ENCODE measurements at places on chromosomes 5 and 9.

- no peak for DNase-seq
These were observed 20.5 kb upstream of the RALGPS1 start for GRCh38 chr9:126894052-126894603.

GRCh38 chr9:114273461-114273881 lies 49.4 kb upstream of the ORM1 start:
- DNase-seq, result no peak

DNA sequence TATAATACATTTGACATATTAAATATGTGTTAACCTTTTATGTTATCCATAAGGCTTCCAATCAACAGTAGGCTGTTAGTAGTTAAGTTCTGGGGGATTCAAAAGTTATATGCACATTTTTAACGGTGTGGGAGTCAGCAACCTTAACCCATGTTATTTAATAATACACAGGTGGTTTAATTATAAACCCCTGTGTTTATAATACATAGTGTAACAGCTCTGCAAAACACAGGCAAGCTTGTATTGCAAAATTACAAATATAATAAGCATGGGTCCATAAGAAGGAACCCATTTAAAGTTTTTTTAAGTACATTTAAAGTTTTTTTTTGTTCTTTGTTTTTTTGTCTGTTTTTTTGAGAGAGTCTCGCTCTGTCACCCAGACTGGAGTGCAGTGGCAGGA lies 14.5 kb upstream of the RAD23B start:
- no peak for DNase-seq

DNA sequence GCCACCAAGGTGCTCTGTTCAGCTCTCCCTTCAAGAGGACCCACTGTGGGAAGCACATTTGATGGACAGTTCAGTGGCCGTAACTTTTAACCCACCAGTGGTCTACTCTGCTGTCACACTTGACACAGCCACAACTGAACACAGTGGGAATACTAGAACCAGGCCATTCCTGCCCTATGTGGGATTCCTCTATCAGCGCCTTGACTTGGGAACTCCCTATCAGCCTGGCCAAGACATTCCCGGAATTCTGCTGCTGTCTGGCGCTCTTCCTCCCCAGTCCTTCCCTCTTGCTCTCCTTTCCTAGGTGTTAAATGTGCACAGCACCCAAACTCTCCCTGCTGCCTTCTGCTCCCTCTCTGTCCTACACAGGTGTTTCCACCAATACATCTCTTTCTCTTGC lies 23.1 kb upstream of the SH3PXD2B start:
- no peak for DNase-seq

DNA sequence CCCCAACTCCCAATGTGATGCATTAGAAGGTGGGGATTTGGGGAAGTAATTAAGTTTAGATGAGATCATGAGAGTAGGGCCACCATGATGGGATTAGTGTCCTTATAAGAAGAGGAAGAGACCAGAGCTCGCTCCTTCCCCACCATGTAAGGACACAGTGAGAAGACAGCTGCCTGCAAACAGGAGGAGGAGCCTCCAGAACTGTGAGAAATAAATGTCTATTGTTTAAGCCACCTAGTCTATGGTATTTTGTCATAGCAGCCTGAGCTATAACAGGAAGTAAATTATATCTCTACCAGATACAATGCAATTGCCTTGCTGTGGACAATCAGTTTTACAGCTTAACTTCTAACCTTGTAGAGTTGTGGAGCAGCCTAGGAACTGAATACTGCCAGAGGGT lies 58.0 kb downstream of the ANKRD33B start:
- DNase-seq, result no peak

DNA sequence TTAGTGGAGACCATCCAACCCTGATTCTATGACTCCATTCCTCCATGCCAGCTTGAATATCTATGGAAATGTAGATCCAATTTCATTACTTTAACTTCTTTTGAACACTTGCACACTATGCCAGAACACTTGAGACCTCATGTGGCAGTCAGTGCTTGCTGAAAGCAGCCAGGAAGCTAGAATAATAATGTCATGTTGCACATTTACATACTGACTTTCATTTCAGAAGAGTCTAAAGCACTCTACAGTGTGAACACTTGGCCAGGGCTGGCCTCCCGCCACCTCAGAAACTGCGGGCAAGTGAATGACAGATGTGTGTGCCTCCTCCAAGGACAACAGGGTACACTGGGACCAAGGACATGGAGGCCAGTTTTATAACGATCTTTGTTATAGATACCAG lies 97.3 kb downstream of the SLF1 start:
- no peak for DNase-seq

- DNase-seq, result peak; percentile 86
These were observed 31.8 kb downstream of the RUSC2 start for GRCh38 chr9:35521708-35522107.

DNA sequence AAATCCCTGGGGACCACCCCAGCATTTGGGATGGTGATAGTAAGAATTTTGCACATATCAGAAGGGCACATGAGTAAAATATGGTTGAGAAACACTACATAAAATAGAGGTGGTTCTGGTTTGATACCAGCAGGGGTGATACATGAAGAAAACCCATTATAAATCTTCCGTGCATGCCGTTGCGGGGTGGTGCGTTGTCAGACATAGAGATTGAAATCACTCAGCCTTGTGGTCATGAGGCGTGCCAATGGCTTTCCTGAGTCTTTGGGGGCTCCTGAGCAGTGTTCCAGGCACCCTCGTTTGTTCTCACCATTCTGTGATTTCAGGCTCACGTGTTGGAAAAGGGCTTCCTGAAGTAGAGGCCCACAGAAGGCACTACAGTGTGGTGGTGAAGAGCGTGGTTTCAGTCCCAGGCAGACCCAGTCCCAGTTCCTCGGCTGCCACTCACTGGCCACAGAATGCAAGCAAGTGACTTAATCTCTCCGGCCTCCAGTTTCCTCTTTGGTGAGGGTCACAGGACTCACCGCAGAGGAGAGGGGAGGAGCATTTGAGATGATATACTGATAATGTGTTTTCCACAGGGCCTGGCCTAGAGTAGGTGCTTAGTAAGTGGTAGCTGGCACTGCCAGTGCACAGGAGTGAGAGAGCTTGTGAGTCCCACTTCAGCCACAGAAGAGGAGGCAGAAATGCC lies 20.5 kb upstream of the GLRX start:
- peak; percentile 43 for DNase-seq

GRCh38 chr5:76776391-76776790 lies 42.4 kb upstream of the F2RL1 start:
- no peak for DNase-seq

- DNase-seq, result no peak
These were observed 5.0 kb downstream of the CD14 start for GRCh38 chr5:140627972-140628371.

DNA sequence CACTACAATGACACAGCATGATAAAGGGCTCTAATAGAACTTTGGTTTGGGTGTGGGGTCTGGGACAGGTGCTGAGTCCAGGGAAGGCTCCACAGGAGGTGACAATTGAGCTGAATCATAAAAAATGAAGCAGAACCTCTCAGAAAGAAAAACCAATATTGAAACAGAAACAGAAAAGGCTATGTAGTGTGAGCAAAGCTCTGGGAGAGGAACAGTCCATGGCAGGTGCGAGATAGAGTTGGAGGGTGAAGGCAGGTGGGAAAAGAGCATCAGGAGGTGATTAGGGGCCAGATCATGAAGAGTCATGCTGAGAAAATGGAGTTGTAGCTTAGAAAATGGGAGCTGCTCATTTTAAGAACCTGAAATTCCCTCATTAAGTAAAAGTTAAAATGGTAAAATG lies 164.9 kb downstream of the KCTD16 start:
- DNase-seq, result no peak

- no peak for DNase-seq
These were observed 12.0 kb downstream of the TTC33 start for GRCh38 chr5:40743771-40744170.

GRCh38 chr5:113654828-113655227 lies 141.3 kb downstream of the YTHDC2 start:
- no peak for DNase-seq

DNA sequence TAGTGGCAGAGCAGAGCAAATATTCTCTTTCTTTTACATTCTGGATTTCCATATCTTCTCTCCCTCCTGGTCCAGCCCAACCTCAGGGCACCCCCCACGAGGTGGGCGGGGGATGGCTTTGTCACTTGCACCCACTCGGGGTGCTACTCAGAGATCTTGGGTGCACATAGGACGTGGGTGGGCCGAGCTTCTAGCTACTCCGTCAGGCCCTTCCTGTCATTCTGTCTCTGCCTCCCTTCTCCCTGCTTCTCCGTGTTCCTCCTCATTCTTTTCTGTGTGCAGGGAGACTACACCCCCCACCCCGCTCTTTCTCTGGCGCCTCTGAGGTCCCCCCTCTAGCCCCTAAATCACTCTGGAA lies 19.5 kb downstream of the PCDHGC5 start:
- no peak for DNase-seq

- no peak for DNase-seq
These were observed 113.4 kb downstream of the MRPL36 start for GRCh38 chr5:1686016-1686802.

GRCh38 chr5:56729488-56729887 lies 85.9 kb upstream of the MAP3K1 start:
- DNase-seq, result no peak

GRCh38 chr5:13609504-13609903 lies 335.0 kb downstream of the DNAH5 start:
- no peak for DNase-seq

DNA sequence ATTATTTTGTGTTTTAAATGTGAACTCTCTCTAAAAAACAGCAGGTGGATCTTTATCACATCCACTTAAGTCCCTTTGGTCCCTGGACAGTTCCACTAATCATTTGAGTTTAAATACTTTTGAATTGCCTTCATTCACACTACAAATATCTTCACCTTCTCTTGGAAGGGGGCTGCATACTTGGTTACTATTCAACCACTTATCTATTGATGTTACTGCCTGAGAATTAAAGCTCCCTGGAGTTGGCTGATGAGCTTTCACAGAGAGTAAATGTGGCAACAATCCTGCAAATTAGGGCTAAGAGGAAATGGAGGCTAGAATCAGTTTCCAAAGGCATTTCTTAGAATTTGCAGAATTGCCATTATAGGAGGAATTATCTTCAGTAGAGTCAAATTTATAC lies 180.4 kb downstream of the ST8SIA4 start:
- no peak for DNase-seq

- DNase-seq, result no peak
These were observed 117.0 kb downstream of the SSBP2 start for GRCh38 chr5:81633891-81634290.

DNA sequence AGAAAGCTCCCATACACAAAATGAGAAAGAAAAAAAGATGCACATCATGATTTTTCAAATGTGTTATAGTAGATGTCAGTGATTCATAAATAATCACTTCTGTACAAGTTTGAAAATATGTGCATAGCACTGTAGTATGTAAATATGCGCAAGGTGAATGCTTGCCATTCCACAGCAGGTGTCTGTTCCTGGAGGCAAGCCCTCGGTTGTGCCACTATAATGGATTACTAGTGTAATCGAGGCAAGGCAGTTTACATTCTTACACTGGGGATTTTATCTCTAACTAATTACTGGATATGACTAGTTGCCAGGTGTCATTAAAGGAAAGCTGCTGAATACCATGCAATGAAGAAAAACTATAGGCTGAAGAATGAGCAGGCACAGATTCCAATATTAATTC lies 93.6 kb downstream of the ARHGEF28 start:
- DNase-seq, result no peak

GRCh38 chr5:174221436-174221835 lies 175.9 kb downstream of the NSG2 start:
- DNase-seq, result no peak

DNA sequence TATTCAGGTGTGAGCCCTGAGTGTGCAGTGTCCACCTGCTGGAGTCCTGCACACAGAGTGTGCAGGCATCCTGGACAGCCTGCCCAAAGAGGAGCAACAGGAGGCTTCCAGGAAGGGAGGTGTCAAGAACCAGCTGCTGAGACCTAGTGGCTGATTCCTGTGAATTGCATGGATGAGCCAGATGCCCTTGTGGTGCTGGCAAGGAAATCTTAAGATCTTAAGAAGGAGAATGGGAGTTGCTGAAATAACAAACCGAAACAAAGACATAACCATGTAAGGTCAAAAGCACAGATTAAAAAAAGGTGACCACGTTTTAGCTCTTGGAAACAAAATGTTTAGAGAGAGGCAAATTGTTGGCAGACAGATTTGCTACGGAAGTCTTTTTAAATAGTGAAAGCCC lies 29.3 kb upstream of the RPS23 start:
- peak; percentile 55 for DNase-seq

GRCh38 chr9:81145331-81145963 lies 543.9 kb downstream of the TLE1 start:
- peak; percentile 21 for DNase-seq

- no peak for DNase-seq
These were observed 539.4 kb upstream of the DMAC1 start for GRCh38 chr9:8338767-8339510.

DNA sequence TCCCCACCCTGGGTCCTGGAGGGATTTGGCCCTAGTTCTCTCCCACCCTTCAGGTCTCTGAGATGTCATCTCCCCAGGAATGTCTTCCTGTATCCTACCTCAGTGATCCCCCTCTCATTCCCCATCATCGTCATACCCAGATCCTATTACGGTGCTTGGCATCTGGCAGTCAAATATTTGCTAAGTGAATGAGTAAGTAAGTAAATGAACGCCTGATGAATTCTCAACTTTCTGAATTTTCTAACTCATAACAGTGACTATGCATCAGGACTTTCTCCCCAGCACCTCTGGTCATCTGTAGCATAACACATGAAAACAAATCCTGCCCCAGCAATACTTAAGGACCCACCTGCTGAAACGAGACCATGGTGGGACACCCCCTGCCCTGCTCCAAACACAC lies 244.2 kb downstream of the EBF1 start:
- no peak for DNase-seq

GRCh38 chr5:135591277-135591676 lies 12.5 kb upstream of the CXCL14 start:
- DNase-seq, result no peak

- DNase-seq, result no peak
These were observed 19.2 kb downstream of the ANKHD1 start for GRCh38 chr5:140420665-140421361.

DNA sequence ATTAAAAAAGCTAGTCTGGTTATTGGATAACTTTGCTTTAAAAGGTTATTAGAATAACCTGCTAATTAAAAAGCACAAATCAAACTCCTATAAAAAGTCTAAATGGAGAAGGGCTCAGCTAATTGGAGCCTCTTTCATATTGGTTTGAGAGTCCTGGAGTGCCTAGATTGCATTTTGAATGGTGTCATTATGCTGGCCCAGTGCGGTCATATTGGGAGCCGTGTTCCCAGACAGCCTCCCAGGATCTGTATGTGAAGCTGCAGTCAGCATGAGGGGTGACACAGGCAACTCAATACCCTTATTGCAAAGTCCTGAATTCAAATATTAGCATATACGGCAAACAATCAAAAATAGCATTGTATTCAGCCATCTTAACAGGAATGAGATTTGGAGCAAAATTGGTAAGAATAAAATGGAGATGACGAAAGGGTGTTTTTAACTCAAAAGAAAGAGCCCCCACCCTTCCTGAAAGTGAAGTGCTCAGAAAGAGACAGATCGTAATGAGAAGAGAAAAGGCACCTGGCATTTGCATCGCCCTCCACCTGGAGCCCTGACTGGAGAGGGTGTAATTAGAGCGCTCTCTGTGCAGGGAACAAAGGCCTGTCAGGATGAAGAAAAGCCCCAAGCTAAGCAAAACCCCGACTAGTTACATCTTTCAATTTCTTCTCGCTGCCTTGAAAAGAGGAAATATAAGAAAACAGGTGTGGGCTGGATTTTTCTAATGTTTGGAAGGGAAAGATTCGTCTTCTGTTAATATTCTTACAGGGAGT lies 621.0 kb upstream of the ADAMTS16 start:
- no peak for DNase-seq

Data from fibroblast of skin of scalp (primary cell).